ENCODE measurements at places on chromosomes 6 and 20.

GRCh38 chr6:53896196-53896595, 101.4 kb downstream of the LRRC1 start:
- no peak for DNase-seq

DNA sequence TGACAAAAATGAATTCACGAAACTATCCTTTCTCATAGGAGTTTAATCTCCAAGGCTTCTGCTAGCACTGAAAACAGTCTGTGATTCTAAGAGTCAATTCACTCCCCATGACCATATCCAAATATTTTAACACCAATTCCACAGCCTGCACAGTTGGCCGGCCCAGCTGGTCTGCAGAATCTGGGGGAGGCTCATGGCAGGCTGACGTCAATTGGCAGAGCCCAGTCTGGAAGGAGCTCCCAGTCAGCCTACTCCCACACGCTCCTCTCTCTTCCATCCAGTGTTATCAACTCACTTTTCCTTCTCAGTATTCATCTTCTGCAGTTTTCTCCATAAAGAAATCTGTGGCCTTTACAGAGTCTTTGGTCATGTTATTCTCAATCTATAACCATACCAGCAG, 111.0 kb downstream of the TBXT start:
- DNase-seq, result no peak

- no peak for DNase-seq
These were observed 254.9 kb downstream of the TAF4 start for GRCh38 chr20:61810738-61811135.

GRCh38 chr6:43478008-43478372, 620 bp downstream of the TJAP1 start:
- DNase-seq, result no peak

- no peak for DNase-seq
These were observed 49.0 kb downstream of the SCAF8 start for GRCh38 chr6:154782193-154782592.
